ENCODE measurements at places on chromosomes 13 and 19. TPM values are rescaled to one million over a fixed set of nuclear protein-coding genes. Genes with fewer than 3 reads are reported as not detected.

The IFNL1 gene
- not detected for total RNA-seq

The PSG6 gene
- not detected for total RNA-seq

The ZNF540 gene
- total RNA-seq: 1.7 TPM

The CDC42EP5 gene
- total RNA-seq: 0.45 TPM

DNA sequence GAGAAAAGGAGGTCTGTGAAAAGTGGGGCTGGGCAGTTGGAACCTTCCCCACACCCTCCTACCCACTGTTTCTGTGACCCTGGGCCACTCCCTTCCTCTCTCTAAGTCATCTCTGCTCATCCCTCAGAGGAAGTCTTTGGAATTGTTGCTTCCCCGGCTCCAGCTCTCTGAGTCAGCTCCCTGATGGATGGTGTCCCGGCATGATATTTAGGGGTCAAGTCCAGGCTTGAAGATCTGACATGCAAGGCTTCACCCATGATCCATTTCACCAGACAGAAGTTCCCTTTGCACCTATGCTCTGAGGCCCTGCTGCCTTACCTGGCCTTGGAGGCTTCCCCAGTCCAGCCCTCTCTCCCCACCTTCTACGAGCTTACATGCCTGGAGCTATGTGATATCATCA, 13.3 kb downstream of the EXOC3L2 start:
- no peak for DNase-seq

DNA sequence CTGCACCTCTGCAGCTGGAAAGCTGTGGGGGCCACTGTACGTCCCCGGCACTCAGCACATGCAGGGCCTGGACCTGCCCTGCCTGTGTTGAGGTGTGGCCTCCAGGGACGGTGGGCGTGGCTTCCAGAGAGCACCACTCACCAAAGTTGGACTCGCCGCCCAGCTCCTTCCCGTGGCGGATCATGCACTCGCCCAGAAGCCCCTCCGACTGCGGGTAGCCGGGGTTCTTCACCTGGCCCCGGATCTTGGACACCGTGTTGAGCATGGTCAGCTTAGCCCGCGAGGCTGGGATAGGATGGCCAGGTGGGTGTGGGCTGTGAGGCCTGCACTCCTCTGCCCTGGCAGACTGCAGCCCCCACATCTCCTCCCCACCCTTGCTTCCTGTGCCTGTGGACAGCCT, 22.0 kb downstream of the MPND start:
- DNase-seq: no peak

GRCh38 chr19:38974624-38975213, 823 bp downstream of the FBXO17 start:
- DNase-seq: no peak
